ENCODE measurements at places on chromosomes 2 and 18.

- DNase-seq: no peak
These were observed 1269.0 kb upstream of the DDX18 start for GRCh38 chr2:116545286-116546068.

DNA sequence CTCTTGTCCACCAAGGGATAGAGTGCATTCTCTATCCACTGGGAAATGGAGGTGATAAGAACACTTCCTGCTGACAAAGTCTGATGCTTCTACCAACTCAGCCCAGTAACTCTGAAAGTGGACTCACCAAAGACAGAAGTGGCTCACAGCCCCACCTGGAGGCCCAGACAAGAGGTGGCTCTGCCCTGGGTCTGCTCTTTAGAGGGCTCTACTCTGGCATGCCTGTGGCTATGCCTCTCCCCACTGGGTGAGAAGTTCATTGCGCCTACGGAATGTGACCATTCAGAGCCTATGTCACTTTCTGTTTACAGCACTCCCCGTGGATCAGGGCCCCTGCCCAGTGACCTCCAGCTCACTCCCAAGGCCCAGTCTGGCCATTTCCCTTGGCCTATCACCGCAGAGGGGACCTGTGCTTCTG is 13.5 kb upstream of the XDH start:
- DNase-seq: no peak

DNA sequence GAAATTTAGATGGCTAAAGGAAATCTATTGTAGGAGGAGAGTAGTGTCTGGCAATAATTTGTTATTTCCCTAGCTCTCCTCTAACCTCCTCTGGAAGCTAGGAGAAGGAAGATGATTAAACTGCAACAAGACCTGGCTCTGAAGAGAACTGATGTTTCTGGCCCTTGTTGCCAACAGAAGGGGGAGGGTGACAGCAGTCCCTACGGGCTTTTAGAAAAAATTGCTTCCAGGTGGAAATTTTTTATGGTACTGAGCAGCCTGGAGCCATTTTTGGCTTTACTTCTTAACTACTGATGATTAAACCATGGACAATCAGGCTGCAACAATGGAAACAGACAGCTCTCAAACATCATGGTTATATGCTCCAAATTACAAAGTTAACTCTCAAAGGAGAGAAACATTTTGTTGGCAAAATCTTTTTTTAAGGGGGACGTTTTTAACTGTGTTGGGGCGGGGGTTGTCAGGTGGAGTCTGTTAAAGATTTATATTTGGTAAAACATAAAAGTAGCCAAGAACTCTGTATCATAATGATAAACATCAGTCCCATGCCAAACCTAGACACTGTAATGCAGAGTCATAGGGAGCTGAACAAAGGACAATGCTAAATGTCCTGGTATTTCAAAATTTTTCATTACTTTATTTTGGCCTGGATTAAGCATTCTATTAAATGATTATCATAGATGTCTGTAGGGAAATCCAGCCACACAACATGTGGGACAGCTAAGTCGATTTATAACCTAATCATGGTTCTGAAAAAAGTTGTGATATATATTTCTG is 70.0 kb downstream of the EXOC6B start:
- DNase-seq: no peak

DNA sequence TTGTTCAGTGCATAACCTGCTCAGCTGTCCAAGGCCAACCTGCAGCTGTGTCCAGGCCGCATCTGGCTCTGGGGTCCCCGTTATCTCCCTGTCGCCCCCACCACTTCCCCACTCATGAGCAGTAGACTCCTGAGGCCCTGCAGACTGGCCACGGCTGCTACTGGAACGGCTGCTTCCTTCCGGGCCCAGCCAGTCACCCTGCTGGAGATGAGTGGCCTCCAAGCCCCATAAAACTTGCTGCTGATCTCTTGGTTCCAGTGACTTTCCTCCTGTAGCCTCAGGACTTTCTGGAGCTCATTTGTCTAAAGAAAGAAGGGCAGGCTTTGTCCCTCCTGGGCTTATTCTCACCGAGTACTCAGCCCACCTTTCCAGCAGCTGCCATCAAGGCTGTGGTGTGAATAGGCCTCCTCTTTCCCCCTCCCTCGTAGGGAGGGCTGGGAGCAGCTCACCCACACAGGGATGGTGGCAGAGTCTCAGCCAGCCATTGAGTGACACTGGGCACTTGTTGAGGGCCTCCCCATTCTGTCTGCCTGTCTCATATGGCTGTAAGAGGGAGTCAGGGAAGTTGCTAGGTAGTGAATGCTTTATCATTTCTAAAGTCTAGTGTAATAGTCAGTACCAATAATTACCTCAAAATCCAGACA is 257.3 kb downstream of the MYCN start:
- DNase-seq: no peak

DNA sequence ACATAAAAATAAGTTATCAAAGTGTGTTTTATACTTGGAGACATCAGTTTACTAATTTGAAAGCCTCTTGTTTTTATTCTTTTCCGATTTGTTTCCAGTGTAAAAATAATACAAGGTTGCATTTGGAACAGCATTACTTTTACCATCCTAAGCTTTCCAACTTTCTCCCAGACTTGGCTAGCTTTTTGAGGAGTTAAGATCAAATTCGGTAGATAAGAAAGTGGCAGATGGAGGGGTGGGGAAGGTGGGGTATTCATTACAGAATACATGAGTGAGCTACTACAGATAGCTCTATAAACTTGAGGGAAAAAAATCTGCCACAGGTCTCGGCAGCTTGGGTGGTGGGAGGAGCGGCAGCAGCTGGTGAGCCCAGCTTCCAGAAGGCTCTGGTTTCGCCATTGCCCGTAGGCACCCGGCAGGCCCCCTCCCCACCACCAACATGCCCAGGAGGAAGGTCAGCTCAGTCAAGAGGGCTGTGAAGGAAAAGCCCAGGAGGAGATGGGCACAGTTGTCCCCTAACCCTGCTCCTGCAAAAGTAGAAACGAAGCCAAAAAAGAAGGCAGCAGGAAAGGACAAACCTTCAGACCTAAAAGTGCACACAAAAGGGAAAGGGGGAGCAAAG is 18.6 kb upstream of the RMC1 start:
- DNase-seq: no peak

GRCh38 chr2:216700088-216700567 is 4.8 kb upstream of the IGFBP5 start:
- no peak for DNase-seq

DNA sequence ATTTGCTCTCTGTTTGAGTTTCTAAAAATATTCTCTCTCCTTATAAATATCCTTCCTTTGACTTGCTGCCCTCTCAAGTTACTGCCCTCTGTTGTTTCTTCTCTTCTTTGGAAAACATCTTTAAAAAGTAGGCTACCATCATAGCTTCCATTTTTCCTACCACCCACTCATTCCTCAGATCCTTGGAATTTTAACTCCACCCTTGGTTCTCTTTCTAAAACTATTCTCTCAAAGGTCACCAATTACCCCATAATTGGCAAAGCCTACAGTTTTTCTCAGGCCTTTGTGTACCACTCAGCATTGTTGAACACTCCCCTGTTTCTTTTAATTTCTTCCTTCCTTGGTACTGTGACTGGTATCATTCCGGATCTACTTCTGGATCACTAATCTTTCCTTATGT is 43.0 kb upstream of the ITGAV start:
- no peak for DNase-seq

DNA sequence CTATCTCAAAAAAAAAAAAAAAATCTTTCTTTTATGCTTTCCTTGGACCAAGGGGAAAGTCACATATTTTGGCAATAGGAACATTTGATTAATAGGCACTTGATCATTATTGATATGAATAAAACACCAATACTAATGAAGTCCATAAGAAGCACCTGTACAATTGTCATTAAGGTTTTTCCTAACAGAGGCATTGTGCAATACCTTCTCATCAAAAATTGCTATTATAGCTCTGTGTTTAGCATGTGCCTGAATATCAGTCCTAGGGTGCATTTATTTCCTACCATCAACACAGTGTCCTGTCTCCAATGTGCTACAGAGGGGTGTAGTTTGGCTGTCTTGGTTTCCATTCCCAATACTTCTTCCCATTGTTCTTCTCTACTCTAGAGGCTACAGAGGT is 483.8 kb upstream of the SPRED2 start:
- no peak for DNase-seq

DNA sequence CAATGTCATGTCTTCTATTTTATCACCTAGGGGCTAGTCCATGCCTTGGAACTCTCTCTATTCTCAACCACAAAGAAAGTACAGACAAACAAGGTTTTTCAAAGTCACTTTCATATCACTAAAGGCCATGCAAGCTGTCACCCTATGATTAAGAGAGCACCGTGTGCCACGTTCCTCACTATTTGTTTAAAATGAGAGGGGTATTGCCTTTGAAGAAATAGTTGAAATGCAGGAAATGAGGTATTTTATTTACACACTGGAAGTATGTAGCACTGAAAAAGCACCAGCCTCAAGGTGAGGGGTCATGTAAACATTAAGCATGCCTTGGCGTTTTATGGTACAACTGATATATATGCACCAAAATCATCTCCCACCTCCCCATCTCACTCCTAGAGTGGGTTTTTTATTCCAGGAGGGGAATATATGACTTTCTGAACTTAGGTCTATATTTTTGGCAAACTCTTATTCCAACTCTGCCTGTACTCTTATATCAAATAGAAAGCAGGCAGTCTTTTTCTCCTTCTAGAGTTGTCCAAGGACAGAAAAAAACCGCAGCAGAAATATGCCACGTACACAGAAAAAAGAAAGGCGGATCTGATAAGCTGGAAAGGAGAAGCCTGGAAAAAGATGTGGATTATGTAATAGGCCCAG is 53.5 kb downstream of the VSNL1 start:
- no peak for DNase-seq

GRCh38 chr18:7256618-7257425 is 25.9 kb downstream of the LRRC30 start:
- DNase-seq: no peak

DNA sequence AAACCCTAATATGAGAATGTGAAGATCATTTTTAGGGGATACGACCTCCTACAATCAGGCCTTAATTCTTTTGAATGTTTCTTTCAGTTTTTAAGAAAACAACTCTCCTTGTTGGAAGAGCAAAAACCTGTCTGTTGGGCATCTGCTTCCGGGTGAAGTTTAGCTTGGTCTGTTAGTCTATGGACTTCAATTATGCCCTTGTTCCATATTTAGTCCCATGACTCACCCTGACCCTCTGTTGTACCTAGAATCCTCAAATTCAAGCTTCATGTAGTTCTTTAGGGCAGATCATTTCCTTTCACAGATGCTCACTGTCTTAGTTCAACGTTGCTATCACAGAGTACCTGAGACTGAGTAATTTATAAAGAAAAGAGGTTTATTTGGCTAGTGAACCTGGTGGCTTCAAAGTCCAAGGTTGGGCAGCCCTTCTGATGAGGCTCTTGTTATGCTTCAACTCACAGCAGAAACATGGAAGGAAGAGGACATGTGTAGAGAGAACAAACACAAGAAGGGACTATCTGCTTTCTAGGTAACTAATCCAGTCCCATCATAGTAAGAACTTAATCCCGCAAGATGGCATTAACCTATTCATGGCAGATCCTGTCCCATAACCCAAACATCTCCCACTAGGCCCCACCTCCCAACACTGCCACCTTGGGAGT is 82.5 kb upstream of the SERPINE2 start:
- no peak for DNase-seq

GRCh38 chr2:240869109-240869955 is 708 bp downstream of the AGXT start:
- DNase-seq: no peak

- no peak for DNase-seq
These were observed 2.2 kb downstream of the SLC40A1 start for GRCh38 chr2:189578272-189578950.

DNA sequence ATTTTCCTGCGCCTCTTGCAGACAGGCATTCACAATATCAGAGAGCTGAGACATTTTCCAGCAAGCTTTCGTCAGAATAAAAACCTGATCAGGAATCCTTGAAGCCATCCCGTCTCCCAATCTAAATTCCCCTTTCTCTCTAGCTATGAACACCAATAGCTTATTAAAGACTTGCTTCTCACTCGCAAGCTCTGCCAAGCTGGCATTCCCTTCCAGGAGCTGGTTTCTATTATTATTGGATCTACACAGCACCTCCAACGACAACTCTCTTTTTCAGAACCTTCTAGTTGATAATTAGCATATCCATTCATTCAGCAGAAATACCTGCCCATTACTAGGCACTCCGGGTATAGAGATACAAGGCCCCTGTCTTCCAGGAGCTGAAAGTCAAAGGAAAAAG is 350.3 kb downstream of the MTX2 start:
- no peak for DNase-seq

DNA sequence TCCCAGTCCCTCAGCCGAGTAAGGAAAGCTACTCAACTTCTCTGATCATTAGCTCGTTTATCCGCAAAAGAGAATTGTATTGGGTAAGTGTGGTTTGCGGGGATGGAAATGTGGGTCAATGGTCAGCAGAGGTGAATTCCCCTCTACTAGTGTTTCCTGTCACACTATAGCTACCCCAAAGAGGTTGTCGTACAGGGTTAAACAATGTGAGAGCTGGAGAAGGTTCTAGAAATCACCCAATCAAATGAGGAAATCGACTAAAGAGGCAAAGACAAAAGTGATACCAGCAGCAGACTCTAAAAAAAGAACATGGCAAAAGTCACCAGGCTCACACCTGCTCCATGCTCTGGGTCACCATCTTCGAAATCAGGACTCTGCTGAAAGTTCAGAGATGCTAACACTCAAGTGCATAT is 144.7 kb upstream of the ITGA4 start:
- DNase-seq: peak; percentile 36

DNA sequence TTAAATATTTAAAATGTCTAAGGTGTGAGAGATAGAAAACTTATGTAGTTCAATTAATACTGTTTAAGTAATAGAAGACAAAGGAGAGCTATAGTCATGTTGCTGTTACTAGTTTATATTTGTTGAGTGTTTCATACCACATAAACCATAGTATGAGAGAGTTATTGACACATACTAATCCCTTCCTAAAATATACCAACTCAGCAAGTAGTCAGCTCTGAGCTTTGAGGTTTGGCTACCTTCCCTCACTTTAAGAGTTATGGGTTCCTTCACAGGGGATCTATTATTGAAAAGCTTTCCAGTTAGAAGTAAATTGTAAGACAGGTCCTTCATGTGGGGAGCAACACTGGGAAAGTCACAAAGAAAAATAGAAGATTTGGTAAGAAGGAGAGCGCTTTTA is 701.6 kb upstream of the ZEB2 start:
- no peak for DNase-seq

GRCh38 chr2:195047955-195048354 is 609.1 kb upstream of the SLC39A10 start:
- DNase-seq: no peak

- DNase-seq: no peak
These were observed 299.9 kb downstream of the CCDC74A start for GRCh38 chr2:131827481-131828163.
